Naive thymus-derived CD4-positive, alpha-beta T cell (primary cell): ENCODE measurements at places on chromosomes 7 and 10. TPM values are rescaled to one million over a fixed set of nuclear protein-coding genes. Genes with fewer than 3 reads are reported as not detected.

DNA sequence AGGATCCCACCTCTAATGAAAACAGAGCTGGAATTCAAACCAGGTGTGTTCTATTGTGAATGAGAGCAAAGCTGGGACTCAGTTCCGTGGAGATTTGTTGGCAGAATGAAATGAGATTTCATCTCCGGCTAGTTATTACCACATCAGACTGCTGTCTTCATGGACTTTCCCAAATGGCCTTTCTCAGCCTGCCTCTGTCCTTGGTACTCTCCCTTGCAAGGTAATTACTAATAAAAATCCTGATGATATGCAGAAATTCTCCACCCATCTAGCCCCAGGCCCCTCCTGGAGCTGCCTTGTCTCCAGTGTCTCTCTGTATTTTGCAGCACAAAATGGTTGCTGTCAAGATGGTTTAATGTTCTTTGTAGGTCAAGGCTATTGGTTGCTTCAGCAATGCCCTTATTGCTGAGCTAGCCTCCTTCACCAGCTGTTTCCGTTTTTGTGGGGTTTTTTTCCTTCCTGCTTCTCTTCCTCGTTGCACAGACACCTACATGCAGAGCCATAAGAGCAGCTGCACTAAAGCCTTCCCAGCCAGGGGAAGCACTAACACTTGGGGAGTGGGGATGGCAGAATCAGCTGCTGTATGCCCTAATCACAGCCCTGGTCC, 185.0 kb upstream of the GHITM start:
- no peaks in the 10 kb centered on the region for H3K4me1 ChIP-seq
- no peak overlapping the region for H3K27ac ChIP-seq

The SPACDR gene
- total RNA-seq: 1.6 TPM

- no peaks in the 10 kb centered on the region for H3K27me3 ChIP-seq
- H3K36me3 ChIP-seq: no peaks in the 10 kb centered on the region
- no peaks in the 10 kb centered on the region for H3K4me1 ChIP-seq
Observed at GRCh38 chr10:79379512-79380124, 32.3 kb downstream of the PPIF start.

DNA sequence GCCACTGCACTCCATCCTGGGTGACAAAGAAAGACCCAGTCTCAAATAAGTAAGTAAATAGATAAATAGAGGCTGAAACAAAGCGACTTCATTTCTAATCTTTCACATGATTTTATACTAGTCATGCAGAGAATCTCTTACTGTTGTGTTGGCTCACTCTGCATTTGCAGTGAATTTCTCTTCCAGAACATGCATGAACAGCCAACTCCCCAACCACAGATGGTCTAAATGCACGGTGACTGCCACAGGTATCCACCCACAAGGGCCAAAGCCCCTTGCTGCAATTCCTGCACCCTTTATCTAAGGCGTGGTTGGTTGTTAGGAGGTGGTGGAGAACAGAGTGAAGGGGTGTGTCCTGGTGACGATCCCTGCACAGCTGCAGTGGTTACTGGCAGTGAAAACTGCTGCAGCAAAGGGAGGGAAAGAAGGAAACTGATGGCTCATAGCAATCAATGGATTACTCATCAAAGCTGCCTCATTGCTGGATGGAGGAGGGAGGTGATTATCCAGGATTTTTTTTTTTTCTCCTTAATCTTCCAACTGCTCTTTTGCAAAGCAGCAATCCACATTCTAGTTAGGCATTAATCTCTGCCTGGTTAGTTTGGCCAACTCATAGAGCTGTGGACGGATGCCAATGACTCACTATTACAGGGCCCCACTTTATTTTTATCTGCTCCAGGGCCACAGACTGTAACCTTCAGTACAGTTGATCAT, 50.6 kb downstream of the PRTFDC1 start:
- no peaks in the 10 kb centered on the region for H3K27me3 ChIP-seq
- H3K4me1 ChIP-seq: peaks cover 22% of the 10 kb centered on the region
- DNase-seq: no peak
- no peak overlapping the region for H3K27ac ChIP-seq
- H3K4me3 ChIP-seq: no peak overlapping the region

DNA sequence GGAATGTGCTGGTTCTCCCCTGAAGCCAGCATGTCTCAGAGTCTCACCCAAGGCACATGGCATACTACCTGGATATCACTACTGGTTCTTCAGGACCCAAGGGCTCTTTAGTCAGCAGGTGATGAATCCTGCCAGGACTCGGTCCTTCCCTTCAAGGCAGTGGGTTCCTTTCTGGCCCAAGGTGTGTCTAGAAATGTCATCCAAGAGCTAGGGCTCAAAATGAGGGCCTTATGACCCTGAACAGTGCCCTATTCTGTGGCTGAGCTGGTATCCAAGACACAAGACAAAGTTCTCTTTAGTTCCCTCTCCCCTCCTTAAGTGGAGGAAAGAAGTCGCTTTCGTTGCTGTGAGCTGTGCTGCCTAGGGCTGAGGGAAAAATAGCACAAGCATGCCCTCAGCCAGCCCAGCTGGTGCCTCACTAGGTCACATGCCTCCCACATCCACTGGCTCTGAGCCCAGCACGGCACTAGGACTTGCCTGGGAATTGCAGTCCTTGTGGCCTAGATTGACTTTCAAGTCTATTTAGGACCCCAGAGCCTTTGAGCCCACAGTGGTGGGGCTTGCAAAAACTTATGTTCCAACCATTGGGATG, 106.0 kb downstream of the BMS1 start:
- no peaks in the 10 kb centered on the region for H3K4me1 ChIP-seq
- H3K27me3 ChIP-seq: no peaks in the 10 kb centered on the region
- no peak for DNase-seq
- H3K36me3 ChIP-seq: no peaks in the 10 kb centered on the region

DNA sequence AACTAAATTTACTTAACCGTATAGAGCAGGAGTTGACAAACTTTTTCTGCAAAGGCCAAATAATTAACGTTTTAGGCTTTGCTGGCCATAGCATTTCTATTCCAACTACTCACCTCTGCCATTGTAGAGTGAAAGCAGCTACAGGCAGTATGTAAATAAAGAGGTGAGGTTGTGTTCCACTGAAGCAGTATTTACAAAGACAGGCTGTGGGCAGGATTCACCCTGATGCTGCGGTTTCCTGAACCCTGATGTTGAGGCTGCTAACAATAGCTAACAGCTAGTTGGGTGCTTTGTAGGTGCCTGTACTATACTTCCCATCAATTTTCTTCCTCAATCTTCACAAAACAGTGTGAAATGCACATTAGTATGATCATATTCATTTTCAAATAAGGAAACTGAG, 47.0 kb upstream of the LAMB1 start:
- H3K27me3 ChIP-seq: no peaks in the 10 kb centered on the region
- no peaks in the 10 kb centered on the region for H3K36me3 ChIP-seq
- H3K4me3 ChIP-seq: no peak overlapping the region
- H3K4me1 ChIP-seq: no peaks in the 10 kb centered on the region
